Hair follicular keratinocyte (primary cell): ENCODE measurements at places on chromosomes 4 and X. TPM values are rescaled to one million over a fixed set of nuclear protein-coding genes. Genes with fewer than 3 reads are reported as not detected.

ASIC5 gene
- not detected in 2 replicates for total RNA-seq

SUPT20HL2 gene
- not detected in 2 replicates for total RNA-seq

ETDB gene
- not detected in 2 replicates for total RNA-seq

F8A3 gene
- total RNA-seq, result 1.1 and 4.0 TPM in 2 replicates

GPR82 gene
- total RNA-seq, result not detected in 2 replicates

SMR3B gene
- not detected in 2 replicates for total RNA-seq

GABRQ gene
- not detected in 2 replicates for total RNA-seq

SYAP1 gene
- 13.9 and 19.3 TPM in 2 replicates for total RNA-seq

CENPE gene
- 4.9 and 14.6 TPM in 2 replicates for total RNA-seq

ARMCX6 gene
- total RNA-seq, result 19.2 and 24.8 TPM in 2 replicates

IQSEC2 gene
- 9.2 and 11.1 TPM in 2 replicates for total RNA-seq

GYPB gene
- total RNA-seq, result not detected in 2 replicates

MAGEB10 gene
- total RNA-seq, result not detected in 2 replicates

HELT gene
- not detected in 2 replicates for total RNA-seq

JADE1 gene
- total RNA-seq, result 3.0 and 5.4 TPM in 2 replicates

RIPPLY1 gene
- total RNA-seq, result not detected in 2 replicates

APLN gene
- 4.9 and 8.2 TPM in 2 replicates for total RNA-seq

DCX gene
- total RNA-seq, result not detected in 2 replicates

XAGE1A gene
- not detected in 2 replicates for total RNA-seq

RBMX2 gene
- 20.1 and 27.9 TPM in 2 replicates for total RNA-seq

TRIM60 gene
- not detected in 2 replicates for total RNA-seq

CYLC1 gene
- not detected in 2 replicates for total RNA-seq

AFP gene
- total RNA-seq, result not detected in 2 replicates

PDE5A gene
- total RNA-seq, result 4.4 and 5.7 TPM in 2 replicates

APBB2 gene
- total RNA-seq, result 45.4 and 50.3 TPM in 2 replicates

SH3D19 gene
- total RNA-seq, result 25.2 and 26.5 TPM in 2 replicates

TCEAL2 gene
- not detected in 2 replicates for total RNA-seq

ITIH6 gene
- not detected in 2 replicates for total RNA-seq

ARHGAP4 gene
- total RNA-seq, result 0.84 and 2.0 TPM in 2 replicates

CXCL8 gene
- total RNA-seq, result 11.3 and 15.8 TPM in 2 replicates

PPARGC1A gene
- total RNA-seq, result not detected in 2 replicates

LANCL3 gene
- 0.70 and 0.76 TPM in 2 replicates for total RNA-seq

GPR50 gene
- total RNA-seq, result not detected in 2 replicates

SSX3 gene
- not detected in 2 replicates for total RNA-seq

SSX2B gene
- not detected in 2 replicates for total RNA-seq

USP17L30 gene
- total RNA-seq, result not detected in 2 replicates

BEX3 gene
- 132 and 200 TPM in 2 replicates for total RNA-seq

PAK3 gene
- total RNA-seq, result 0.95 and 1.2 TPM in 2 replicates

PTCHD1 gene
- not detected in 2 replicates for total RNA-seq

RAB39B gene
- total RNA-seq, result 0.30 and 1.8 TPM in 2 replicates

SLC2A9 gene
- 59.2 and 68.3 TPM in 2 replicates for total RNA-seq

EPHA5 gene
- not detected in 2 replicates for total RNA-seq

BMX gene
- not detected in 2 replicates for total RNA-seq

FRG2 gene
- total RNA-seq, result not detected in 2 replicates

IL13RA2 gene
- 2.2 and 6.2 TPM in 2 replicates for total RNA-seq

EMCN gene
- not detected in 2 replicates for total RNA-seq

DMRTC1B gene
- total RNA-seq, result not detected in 2 replicates

RTL5 gene
- total RNA-seq, result not detected in 2 replicates

PABPC1L2A gene
- not detected in 2 replicates for total RNA-seq

SLC9B1 gene
- total RNA-seq, result 0.08 TPM in 1 of 2 replicates, not detected in the other

PPP2R2C gene
- total RNA-seq, result 0.16 and 0.80 TPM in 2 replicates

EXOC1L gene
- total RNA-seq, result not detected in 2 replicates

TEX13D gene
- not detected in 2 replicates for total RNA-seq

SLC10A3 gene
- 38.3 and 39.0 TPM in 2 replicates for total RNA-seq

FAM53A gene
- 2.1 and 7.7 TPM in 2 replicates for total RNA-seq
